Effector memory CD8-positive, alpha-beta T cell (primary cell): ENCODE measurements at places on chromosomes 11 and 22.

GRCh38 chr11:115122274-115122673, 381.9 kb downstream of the CADM1 start:
- H3K4me3 ChIP-seq = no peak overlapping the region
- no peaks in the 10 kb centered on the region for H3K36me3 ChIP-seq
- H3K4me1 ChIP-seq = peaks cover 1% of the 10 kb centered on the region
- H3K27me3 ChIP-seq = peaks cover 9% of the 10 kb centered on the region

- H3K4me1 ChIP-seq = peaks cover 5% of the 10 kb centered on the region
- H3K27me3 ChIP-seq = peaks cover 29% of the 10 kb centered on the region
- DNase-seq = no peak
- no peak overlapping the region for H3K27ac ChIP-seq
- H3K36me3 ChIP-seq = no peaks in the 10 kb centered on the region
These were observed 2.5 kb downstream of the MPPED2 start for GRCh38 chr11:30583476-30584280.

DNA sequence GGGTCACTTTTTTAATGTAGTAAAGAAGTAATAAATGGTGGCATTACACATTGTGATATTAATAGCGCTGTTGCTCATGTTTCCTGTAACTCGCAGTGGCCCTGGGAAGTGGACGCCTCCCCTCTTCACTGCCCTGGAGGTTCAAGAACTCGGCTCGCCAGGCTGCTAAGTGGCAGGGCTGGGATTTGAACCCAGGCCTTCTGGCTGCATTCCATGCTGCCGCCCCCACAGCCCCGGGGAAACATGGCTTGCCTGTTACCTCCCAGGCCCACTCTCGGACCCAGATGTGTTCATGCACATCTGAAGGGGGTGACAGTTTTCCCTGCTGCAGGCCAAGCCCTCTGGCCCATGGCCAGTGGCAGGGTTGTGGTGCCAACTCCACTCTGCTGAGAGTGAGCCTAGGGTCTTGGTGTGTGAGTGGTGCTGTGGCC, 25.0 kb upstream of the MGAT3 start:
- H3K36me3 ChIP-seq = peaks cover 18% of the 10 kb centered on the region
- no peak overlapping the region for H3K27ac ChIP-seq
- no peaks in the 10 kb centered on the region for H3K27me3 ChIP-seq
- no peak for DNase-seq
- H3K4me3 ChIP-seq = no peak overlapping the region

- H3K4me1 ChIP-seq = no peaks in the 10 kb centered on the region
- H3K27me3 ChIP-seq = peaks cover 46% of the 10 kb centered on the region
- no peaks in the 10 kb centered on the region for H3K36me3 ChIP-seq
- DNase-seq = no peak
- no peak overlapping the region for H3K27ac ChIP-seq
These were observed 32.8 kb upstream of the SLC22A12 start for GRCh38 chr11:64558065-64558745.

DNA sequence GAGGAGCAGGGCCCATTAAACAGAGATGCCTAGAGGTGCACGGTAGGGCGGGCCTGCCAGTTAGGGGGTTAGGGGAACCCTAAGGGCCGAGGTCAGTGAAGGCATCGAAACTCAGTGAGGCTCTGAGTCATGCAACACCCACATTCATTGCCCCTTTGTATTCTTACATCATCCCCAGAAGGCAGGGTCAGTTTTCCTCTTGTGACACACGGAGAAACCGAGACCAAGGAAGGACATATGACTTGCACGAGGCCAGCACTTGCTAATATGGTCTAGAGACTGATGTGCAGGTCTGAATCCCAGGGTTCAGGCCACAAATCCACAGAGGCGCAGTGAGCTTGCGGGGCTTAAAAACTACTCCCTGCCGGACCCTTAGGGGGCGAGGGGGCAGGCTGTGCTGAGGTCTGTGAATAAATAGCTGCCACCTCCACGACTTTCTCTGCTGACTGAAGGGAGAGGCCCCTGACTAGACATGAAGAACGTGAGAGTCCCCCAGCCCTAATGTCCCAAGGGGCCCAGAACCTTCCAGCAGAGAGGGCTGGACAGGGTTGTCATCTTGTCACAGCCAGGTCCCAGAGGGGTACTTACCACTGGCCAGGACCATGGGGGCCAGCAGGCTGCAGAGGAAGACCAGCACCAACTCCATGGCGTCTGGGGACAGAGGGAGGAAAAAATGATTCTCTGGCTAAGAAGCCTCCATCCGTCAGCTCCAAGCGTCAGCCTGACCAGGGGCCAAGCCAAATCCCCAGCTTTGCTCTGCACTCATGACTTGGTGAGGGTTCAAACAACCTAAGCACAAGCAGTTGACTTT, 17.8 kb upstream of the FXYD2 start:
- no peak for DNase-seq
- H3K27ac ChIP-seq = no peak overlapping the region
- no peaks in the 10 kb centered on the region for H3K27me3 ChIP-seq
- peaks cover 6% of the 10 kb centered on the region for H3K36me3 ChIP-seq
- H3K4me3 ChIP-seq = no peak overlapping the region
- H3K4me1 ChIP-seq = peaks cover 11% of the 10 kb centered on the region

DNA sequence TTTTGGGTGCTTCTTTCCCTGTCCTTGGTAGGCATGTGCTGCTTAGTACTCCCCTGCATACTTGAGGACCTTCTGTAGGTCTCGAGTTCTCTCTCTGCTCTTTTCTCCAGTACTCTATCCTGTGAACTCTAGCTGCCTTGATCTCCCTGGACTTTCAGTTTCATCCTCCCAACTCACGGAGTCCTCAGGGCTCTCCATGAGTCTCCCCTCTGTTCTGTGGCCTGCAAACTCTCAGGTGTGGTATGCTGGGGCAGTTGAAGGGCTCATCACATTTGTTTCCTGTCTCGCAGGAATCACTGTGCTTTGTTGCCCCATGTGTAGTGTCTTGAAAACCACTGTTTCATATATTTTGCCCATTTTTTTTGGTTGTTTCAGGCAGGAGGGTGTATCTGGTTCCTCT, 3.3 kb upstream of the PACS1 start:
- H3K27me3 ChIP-seq = no peaks in the 10 kb centered on the region
- H3K4me1 ChIP-seq = peaks cover 49% of the 10 kb centered on the region
- DNase-seq = no peak

GRCh38 chr11:128687321-128687720, 6.6 kb upstream of the FLI1 start:
- peak overlapping the region; percentile 84 for H3K4me3 ChIP-seq
- DNase-seq = no peak
- peaks cover 20% of the 10 kb centered on the region for H3K36me3 ChIP-seq

DNA sequence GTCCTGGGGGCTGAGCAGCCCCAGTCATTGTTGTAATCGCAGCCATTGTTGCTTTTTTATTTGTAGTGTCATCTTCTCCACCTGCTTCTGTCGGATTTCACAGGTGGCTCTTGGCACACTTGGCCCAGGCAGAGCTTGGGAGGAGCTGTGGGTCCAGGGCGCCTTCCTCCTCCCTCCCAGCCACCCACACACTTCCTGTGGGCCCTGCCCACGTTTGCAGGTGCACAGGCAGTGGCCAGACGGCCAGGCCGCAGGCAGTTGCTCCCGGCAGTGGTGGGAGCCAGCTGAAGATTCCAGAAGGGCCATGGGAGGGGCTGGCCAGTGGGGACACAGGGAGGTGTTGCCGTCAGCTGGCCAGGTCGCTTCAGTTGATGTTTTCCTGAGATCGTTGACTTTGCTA, 1191.9 kb downstream of the BRD1 start:
- H3K4me3 ChIP-seq = no peak overlapping the region
- no peaks in the 10 kb centered on the region for H3K27me3 ChIP-seq
- H3K4me1 ChIP-seq = no peaks in the 10 kb centered on the region
- H3K27ac ChIP-seq = no peak overlapping the region

DNA sequence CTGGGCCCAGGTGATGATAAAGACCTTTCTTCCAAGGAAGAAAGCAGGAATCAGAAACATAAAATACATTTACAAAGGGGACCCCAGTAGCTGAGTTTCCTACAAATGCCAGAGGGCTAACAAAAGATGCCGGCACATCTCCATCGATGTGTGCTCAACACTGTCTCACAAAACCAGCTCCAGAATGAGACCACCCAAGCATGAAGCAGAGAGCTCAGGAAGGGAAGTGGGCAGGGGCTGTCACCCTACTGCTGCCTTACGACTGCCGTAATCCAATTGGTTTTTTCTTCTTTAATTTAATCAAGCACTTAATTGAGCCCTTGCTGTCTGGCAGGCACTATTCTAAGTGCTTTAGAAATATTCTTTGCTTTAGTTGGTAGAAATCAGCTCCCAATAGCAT, 26.1 kb downstream of the SMCO4 start:
- no peaks in the 10 kb centered on the region for H3K27me3 ChIP-seq
- no peak overlapping the region for H3K4me3 ChIP-seq
- no peak for DNase-seq
- peaks cover 14% of the 10 kb centered on the region for H3K4me1 ChIP-seq
- H3K27ac ChIP-seq = no peak overlapping the region

DNA sequence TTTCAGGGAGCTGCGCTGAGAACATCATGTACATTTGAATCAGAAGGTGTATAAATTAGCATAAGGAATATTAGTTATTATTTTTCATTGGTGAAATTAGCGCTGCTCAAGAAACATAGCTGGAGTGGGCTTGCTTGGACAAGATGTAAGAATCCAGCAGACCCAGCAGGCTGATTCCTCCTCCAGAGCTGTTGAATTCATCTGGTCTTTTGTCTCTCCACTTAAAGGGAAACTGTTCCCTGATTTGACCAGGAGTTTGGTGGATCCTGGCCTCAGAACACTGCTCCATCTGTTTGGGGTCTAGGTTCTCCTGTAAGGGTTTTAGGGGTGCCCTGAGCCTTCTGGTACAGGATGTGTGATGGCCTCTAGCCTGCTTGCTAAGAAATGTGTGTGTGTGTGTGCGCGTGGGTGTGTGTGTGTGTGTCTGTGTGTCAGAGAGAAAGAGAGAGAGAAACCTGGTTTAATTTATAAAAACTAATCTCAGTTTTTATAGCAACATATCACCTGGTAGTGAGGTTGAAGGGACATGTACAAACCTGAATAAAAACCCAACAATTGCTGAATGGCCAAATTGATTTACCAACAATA, 8.3 kb upstream of the SORL1 start:
- no peak overlapping the region for H3K4me3 ChIP-seq
- no peaks in the 10 kb centered on the region for H3K27me3 ChIP-seq
- H3K4me1 ChIP-seq = peaks cover 20% of the 10 kb centered on the region
- DNase-seq = no peak
- H3K36me3 ChIP-seq = no peaks in the 10 kb centered on the region

GRCh38 chr11:66008468-66009101, 3.2 kb upstream of the CST6 start:
- H3K4me1 ChIP-seq = no peaks in the 10 kb centered on the region
- peaks cover 11% of the 10 kb centered on the region for H3K36me3 ChIP-seq
- no peak overlapping the region for H3K27ac ChIP-seq
- no peak for DNase-seq
- no peak overlapping the region for H3K4me3 ChIP-seq
- peaks cover 25% of the 10 kb centered on the region for H3K27me3 ChIP-seq

DNA sequence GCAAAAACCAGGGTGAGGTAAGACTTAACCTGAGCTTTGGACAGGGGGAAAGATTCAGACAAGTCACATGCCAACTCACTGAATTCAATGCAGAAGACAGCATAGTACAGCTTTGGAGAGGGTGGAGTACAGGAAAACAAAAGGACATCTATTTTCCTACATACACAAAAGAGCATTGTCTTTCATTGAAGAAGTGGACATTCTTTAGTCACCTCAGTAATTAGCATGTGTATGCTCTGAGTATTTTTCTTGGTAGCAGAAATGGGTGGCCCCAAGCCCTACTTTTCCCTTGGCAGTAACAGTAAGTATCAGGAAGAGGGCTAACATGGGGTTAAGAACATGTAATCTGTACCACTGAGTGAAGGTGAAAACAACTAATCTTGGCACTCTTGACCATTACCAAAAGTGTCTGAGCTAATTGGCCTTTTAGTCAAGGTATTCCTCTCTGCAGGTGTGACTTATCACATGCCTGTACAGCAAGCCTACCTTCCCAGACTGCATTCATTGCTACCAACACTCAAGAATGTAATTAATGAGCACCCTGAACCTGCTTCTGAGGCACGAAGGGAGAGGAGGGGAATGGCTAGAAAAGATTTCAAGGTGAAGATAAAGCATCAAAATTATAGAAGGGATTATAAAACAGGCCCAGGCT, 33.9 kb downstream of the SYTL2 start:
- peak overlapping the region; percentile 1 for H3K4me3 ChIP-seq
- peak overlapping the region; percentile 79 for H3K27ac ChIP-seq
